ENCODE measurements at places on chromosomes 1 and 21. TPM values are rescaled to one million over a fixed set of nuclear protein-coding genes. Genes with fewer than 3 reads are reported as not detected.

The CLDN19 gene
- not detected for polyA plus RNA-seq

The PRRX1 gene
- polyA plus RNA-seq, result 0.10 TPM

The SWT1 gene
- polyA plus RNA-seq, result 9.3 TPM

The VHLL gene
- polyA plus RNA-seq, result 1.4 TPM

The GPX7 gene
- 1.8 TPM for polyA plus RNA-seq

The ZNF648 gene
- polyA plus RNA-seq, result not detected

The SMPDL3B gene
- polyA plus RNA-seq, result not detected

The MYOC gene
- not detected for polyA plus RNA-seq

The CFHR4 gene
- polyA plus RNA-seq, result not detected

The KRTAP19-8 gene
- polyA plus RNA-seq, result not detected

The OVAAL gene
- not detected for polyA plus RNA-seq

The FAM151A gene
- not detected for polyA plus RNA-seq

The AVPR1B gene
- not detected for polyA plus RNA-seq

The HAO2 gene
- not detected for polyA plus RNA-seq

The KLHDC8A gene
- polyA plus RNA-seq, result 11.7 TPM

The PAX7 gene
- not detected for polyA plus RNA-seq

The GUCA2A gene
- not detected for polyA plus RNA-seq

The NFASC gene
- 23.9 TPM for polyA plus RNA-seq

The TMEM183A gene
- 234 TPM for polyA plus RNA-seq

The ELAVL4 gene
- 81.0 TPM for polyA plus RNA-seq

The KCNN3 gene
- polyA plus RNA-seq, result 2.2 TPM

The MAP3K7CL gene
- polyA plus RNA-seq, result not detected

The LIPI gene
- polyA plus RNA-seq, result not detected

Measured in neural cell (in vitro differentiated cells).